ENCODE measurements at places on chromosomes 3 and 15. TPM values are rescaled to one million over a fixed set of nuclear protein-coding genes. Genes with fewer than 3 reads are reported as not detected.

DNA sequence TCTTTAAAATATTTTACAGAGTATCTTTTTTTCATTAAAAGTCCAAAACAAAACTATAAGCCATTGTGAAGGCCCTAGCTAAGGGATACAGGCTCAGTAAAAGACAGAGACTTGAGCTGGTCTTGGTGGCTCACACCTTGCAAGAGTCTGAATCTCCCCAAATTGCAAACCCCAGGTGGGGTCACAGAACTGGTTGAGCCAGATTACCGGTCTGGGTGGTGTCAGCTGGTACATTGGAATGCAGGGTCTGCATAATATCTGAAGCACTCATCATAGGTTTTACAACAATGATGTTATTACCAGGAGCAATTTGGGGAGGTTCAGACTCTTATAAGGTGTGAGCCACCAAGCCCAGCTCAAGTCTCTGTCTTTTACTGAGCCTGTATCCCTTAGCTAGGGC lies 201.2 kb upstream of the ARPP21 start:
- no peaks in the 10 kb centered on the region for H3K27me3 ChIP-seq
- no peak for DNase-seq
- H3K36me3 ChIP-seq = no peaks in the 10 kb centered on the region
- H3K4me3 ChIP-seq = no peak overlapping the region
- no peaks in the 10 kb centered on the region for H3K4me1 ChIP-seq

- H3K27me3 ChIP-seq = no peaks in the 10 kb centered on the region
- no peaks in the 10 kb centered on the region for H3K36me3 ChIP-seq
- no peak overlapping the region for H3K4me3 ChIP-seq
- DNase-seq = no peak
These were observed 47.2 kb upstream of the TEX55 start for GRCh38 chr3:119098619-119099222.

The TXNRD3 gene
- total RNA-seq = 18.1 TPM

DNA sequence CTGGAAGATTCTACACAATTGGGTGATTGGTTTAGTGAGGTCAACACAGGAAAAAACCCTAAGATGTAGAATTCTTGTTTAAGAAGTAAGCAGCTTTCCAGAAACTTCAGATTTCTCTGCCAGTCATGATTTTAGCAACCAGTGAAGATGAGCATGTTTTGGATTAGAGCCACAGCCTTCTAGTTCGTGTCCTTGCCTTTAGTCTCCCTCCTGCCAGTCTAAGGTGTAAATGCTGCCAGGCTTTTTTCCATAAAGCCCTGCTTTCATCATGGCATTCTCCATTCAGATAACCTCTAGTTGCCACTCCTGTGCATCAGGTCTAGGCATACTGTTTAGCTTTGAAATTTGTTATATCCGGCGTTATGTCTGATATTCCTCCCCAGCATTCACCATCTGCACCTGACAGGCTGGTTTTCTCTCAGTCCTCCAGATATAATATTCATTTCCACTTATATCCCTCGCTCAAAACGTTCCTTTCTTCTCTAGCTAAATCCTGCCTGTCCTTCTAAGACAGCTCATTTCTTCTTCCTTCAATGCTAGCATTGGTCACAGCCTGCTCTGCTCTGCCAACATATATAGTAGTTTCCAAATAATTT lies 37.4 kb downstream of the SYN2 start:
- H3K27me3 ChIP-seq = no peaks in the 10 kb centered on the region
- no peak overlapping the region for H3K27ac ChIP-seq
- no peaks in the 10 kb centered on the region for H3K4me1 ChIP-seq
- no peak for DNase-seq

The TM6SF1 gene
- total RNA-seq = 0.36 TPM

- H3K36me3 ChIP-seq = peaks cover 51% of the 10 kb centered on the region
- no peaks in the 10 kb centered on the region for H3K27me3 ChIP-seq
- peaks cover 26% of the 10 kb centered on the region for H3K4me1 ChIP-seq
- peak overlapping the region; percentile 58 for H3K27ac ChIP-seq
- peak; percentile 95 for DNase-seq
These were observed 72.4 kb downstream of the TBC1D2B start for GRCh38 chr15:78004919-78005634.

DNA sequence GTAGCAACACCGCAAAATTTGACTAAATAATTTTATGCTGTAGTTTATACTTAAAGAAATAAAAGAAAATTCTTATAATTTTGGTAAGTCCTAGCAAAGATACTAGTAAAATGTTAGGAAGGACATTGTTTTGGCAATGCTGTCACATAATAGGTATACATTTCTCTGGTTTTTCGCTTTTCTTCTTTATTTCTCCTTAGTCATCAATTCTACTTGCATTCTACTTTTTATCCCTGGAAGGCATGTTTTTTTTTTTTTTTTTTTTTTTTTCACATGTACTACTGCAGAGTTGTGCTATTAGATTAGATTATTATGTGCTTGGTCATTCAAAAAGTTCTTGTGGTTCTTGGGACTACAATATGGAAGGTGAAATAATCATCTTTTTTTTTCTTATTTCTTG lies 1421.2 kb downstream of the SI start:
- H3K4me1 ChIP-seq = no peaks in the 10 kb centered on the region
- no peak overlapping the region for H3K4me3 ChIP-seq
- no peak overlapping the region for H3K27ac ChIP-seq
- no peak for DNase-seq

GRCh38 chr15:67531379-67531914 lies 10.5 kb downstream of the C15orf61 start:
- peaks cover 5% of the 10 kb centered on the region for H3K36me3 ChIP-seq
- no peaks in the 10 kb centered on the region for H3K27me3 ChIP-seq
- H3K4me1 ChIP-seq = peaks cover 7% of the 10 kb centered on the region
- H3K4me3 ChIP-seq = no peak overlapping the region

DNA sequence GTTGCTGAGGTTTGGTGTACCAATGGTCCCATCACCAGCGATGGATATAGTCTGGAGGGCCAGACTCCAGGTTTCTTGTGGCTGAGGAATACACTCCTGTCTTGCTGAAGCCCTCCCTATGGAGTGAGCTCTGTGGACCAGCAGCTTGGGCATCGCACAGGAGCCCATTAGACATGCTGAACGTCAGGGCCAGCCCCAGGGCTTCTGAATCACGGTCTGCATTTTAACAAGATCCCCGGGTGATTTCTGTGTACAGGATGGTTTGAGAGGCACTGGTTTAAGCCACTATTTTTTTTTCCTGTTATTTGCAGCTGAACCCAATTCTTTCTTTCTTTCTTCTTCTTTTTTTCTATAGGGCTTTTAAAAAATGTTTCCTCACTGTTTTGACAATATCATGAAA lies 69.5 kb upstream of the XCR1 start:
- H3K36me3 ChIP-seq = no peaks in the 10 kb centered on the region
- H3K4me1 ChIP-seq = peaks cover 21% of the 10 kb centered on the region
- peak overlapping the region; percentile 81 for H3K27ac ChIP-seq
- H3K27me3 ChIP-seq = no peaks in the 10 kb centered on the region
- no peak for DNase-seq

The NDN gene
- 51.9 TPM for total RNA-seq

Measured in osteoblast (primary cell).